ENCODE measurements at places on chromosomes 7 and 10.

GRCh38 chr7:128361411-128362379 is at the start of gene PRRT4:
Gene PRRT4, minus strand, starts transcription at chr7:128361690.
- no peak for DNase-seq

- DNase-seq, result no peak
Measured at GRCh38 chr7:138842111-138842510, 44.1 kb upstream of the ATP6V0A4 start.

- no peak for DNase-seq
Measured at GRCh38 chr7:64626083-64626469, 39.9 kb upstream of the ZNF107 start.

- DNase-seq, result peak; percentile 82
Measured at GRCh38 chr7:6106140-6106904, 75.1 kb downstream of the ANKRD61 start.

- no peak for DNase-seq
Measured at GRCh38 chr7:158348446-158348845, 239.2 kb downstream of the PTPRN2 start.

DNA sequence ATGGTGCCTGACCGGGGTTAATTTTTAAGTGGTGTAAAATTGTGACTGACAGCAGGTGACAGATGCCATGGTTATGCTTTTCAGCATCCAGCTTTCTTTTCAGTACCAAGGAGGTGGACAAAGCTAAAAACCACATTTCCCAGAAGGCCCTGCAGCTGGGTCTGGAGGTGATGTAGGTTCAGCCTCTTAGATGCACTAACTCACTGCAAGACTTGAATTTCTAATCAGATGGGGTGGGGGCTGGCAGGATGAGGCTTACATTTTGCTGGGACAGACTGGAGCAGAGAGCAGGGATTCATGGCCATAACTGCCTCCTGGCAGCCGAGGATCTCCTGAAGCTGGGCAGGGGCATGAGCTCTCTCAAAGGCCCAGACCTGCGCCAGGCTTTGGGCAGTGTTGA is 52.4 kb downstream of the PDIA4 start:
- DNase-seq, result no peak

- no peak for DNase-seq
Measured at GRCh38 chr10:91925022-91925320, 1.4 kb downstream of the BTAF1 start.

- DNase-seq, result no peak
Measured at GRCh38 chr10:71090330-71090729, 122.0 kb upstream of the UNC5B start.

- no peak for DNase-seq
Measured at GRCh38 chr7:117155694-117156093, 167.2 kb downstream of the WNT2 start.

- no peak for DNase-seq
Measured at GRCh38 chr10:10515479-10516204, 502.0 kb upstream of the CELF2 start.

DNA sequence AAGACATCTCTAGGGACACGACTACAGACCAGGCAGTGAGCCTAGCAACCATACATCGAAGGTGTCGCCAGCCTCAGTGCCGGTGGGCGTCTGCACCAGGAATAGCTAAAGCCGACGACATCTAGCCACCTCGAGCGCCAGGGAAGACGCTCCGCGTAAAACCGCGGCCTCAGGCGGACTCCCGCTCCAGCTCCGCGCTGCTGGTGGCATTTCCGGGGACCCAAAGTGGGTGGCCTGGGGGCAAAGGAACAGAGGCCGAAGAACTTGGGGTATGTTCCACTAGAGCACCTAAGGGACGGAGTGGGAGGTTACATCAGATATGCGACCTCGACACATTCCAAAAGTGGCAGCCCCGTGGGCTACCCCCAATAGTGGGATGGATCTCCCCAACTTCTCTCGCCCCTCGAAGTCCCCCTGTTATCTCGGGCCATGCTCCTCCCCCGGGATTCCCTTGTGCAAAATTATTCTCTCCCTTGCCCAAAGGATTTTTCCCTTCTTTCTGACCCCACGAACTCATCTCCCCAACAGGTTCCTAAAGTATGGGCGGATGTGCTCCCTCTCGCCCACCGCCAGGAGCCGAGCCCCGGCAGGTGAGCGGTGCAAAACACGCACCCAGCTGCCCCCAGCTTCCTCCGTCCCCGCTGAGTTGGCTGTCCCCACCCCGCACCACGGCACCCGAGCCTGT is 1.2 kb downstream of the KCNMA1 start:
- no peak for DNase-seq

DNA sequence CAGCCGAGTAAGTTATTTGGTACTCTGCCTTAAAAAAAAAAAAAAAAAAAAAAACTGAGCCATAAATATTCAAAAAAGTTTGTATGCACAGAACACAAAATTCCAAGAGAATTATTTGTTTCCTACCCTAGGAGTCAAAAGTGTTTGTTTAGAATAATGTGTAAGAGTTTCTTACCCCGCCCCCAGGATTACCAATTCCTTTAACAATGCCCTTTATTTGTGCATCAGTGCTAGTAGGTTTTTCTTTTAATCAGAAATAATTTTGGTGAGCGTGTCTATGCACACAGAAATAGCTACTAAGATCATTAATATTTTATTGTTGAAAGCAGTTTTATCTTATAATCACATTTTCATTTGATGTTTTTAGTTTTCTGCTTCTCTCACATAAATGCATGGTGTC is 374.6 kb downstream of the DPP6 start:
- DNase-seq, result no peak

- DNase-seq, result peak; percentile 41
Measured at GRCh38 chr7:3065724-3066143, 22.1 kb upstream of the CARD11 start.

- DNase-seq, result no peak
Measured at GRCh38 chr10:14330388-14331061, at the start of gene FRMD4A. Gene FRMD4A, minus strand, starts transcription at chr10:14330924.

GRCh38 chr10:70761727-70762350 is 23.3 kb downstream of the TBATA start:
- no peak for DNase-seq

DNA sequence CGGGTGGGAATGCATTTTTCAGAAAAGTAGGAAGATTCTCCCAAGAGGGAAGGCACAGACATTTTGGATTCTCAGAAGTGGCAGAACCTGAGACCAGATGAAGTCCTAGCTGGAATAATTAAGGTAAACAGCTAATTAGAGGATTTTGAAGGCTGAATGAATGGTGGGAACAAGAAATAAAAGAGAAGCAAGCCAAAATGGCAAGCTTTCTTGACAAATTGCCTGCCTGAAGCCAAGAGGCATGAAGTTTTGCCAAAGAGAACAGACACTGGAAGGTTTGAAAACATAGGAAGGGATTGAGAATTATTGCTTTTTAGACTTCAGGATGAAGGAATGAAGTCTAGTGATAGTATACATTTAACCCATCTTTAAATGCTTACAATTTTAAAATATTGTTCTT is 115.0 kb upstream of the SEM1 start:
- DNase-seq, result no peak

GRCh38 chr7:134744569-134744968 is 34.9 kb upstream of the CALD1 start:
- DNase-seq, result no peak

DNA sequence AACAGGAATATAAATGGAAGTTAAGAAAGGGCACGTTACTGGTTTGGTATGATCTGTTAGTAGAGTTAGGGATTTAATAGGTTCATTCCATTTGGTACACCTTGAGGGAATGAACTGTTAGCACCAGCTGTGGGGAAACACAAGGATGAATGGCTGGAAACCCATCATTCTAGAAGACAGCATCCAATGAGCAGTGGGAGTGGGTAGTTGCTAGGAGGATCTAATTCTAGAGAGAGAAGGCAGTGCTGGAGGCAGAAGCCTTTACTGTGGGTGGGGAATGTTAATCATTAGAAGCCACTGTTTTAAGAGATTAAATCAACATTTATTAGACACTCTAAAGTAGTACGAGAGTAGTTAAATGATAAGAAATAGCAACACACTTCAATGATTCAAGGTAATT is 15.5 kb upstream of the GPR15LG start:
- no peak for DNase-seq

DNA sequence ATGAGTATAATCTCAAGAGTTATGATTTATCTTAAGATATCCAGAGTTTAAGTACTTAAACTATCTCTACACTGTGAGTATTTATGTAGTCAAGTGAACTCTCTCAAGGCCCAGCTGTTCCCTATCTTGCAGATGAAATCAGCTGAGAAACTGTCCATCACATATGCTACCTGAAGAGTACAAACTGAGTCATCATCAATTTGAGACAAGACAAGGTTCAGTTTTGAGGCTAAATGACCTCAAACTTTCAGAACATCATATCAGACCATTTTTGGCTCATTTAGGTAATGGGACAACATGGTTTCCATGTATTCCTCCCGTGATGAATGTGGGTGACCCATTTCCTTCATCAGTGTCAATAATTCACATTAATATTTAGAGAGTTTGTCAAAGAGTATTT is 53.1 kb upstream of the AUTS2 start:
- DNase-seq, result no peak

DNA sequence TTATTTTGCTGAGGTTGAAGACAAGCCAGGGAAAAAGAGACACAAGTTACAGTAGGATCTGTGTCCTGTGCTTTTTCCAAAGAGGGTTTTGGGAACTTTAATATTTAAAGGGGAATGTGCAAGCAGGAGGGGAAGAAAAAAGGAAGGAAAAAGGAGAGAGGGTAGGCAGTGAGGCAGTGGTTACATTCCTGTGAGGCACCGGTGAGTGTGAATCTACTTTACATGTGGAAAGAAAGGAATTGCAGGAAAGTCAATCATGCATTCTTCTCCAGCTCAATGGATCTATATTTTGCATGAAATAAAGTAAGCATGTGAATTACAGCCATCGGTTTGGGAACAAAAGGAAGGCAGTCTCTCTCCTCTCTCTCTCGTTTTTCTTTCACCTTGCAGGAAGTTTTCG is 12.6 kb upstream of the DYNC2I1 start:
- no peak for DNase-seq

- DNase-seq, result no peak
Measured at GRCh38 chr7:23594879-23595604, 2.1 kb upstream of the CCDC126 start.

DNA sequence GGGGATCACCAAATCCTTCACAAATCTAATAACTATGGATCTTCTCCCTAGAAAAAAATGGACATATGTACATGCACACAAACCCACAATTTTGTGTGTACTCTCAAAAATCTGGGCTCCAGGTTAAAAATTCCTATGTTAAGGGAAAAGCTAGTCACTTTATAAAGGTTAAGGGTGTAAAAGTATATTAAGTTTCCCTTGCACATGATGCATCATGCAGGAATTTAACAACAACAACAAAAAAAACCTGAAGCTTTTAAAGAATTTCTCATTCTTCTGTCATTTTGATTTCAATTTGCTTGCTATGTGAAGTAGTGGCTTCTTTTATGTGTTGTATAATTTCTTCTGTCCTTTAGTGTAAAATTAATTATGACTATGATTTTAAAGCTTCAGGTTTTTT is 123.7 kb downstream of the CNOT4 start:
- no peak for DNase-seq

- DNase-seq, result no peak
Measured at GRCh38 chr10:129658376-129659072, 191.5 kb downstream of the MGMT start.

DNA sequence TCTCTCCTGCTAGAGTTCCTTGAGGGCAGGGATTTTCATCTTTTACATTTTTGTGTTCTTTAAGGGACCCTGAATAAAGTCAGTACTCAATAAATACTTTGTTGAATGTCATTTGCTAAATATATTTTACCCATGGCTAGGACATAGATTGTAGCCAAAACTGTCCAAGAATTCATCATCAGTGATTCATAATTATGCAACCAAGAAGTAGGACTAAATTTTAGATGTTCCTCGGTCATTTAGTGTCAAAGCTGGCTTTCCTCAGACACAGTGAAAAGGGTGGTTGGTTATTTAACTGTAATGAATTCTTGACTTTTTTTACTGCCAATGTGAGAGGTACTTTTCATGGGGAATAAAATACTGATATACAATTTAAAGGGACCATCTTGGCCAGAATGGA is 3.3 kb downstream of the NUDT13 start:
- DNase-seq, result no peak

GRCh38 chr7:17934094-17934493 is 6.2 kb downstream of the SNX13 start:
- no peak for DNase-seq

DNA sequence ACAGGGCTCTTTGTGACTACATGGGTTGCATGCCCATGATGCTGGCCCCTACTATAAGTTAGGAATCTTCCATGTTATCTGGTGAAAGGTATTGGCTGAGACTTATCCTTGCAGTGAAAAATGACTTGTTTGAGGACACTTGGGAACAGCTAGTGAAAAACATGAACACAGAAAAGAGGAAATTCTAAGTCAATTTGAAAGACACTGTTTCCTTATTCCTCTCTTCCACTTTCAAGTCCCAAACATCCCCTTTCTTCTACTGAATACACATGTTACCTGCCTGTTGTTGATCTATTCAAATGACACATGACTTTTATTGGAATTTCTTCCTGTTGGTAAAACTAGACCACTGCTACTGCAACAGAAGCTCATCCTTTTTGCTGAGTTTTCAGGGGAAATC is 29.5 kb upstream of the PRKCQ start:
- DNase-seq, result no peak

DNA sequence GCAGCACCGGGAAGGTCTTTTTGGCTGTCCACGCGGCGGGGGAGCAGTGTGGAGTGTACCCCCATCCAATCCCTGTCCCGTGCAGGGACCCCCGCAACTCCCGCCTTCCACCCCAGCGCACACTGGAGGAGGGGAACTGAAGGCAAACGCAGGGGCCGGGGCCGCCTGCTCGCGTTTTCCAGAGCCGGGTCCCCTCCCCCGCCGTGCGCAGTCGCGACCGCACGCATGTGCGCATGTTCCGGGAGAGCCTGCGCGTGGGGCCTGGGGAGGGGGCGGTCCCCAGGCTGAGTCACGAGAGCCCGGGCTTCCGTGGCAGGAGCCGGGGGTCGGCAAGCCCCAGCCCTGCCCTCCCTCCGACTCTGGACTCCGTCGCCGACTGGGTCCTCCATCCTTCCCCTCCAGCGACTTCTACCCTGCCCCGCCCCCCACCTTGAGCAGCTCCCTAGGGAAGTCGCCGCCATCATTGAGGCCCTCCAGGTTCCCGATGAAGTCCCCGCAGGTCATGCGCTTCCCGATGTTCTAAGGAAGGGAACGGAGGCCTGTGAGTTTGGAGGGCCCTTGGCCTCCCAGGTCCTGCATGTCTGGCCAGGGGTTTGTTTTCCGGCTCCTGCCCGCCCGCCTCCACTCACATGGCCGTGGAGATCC is 8.0 kb downstream of the PSD start:
- DNase-seq, result no peak

- DNase-seq, result no peak
Measured at GRCh38 chr7:146889806-146890555, 773.4 kb downstream of the CNTNAP2 start.

DNA sequence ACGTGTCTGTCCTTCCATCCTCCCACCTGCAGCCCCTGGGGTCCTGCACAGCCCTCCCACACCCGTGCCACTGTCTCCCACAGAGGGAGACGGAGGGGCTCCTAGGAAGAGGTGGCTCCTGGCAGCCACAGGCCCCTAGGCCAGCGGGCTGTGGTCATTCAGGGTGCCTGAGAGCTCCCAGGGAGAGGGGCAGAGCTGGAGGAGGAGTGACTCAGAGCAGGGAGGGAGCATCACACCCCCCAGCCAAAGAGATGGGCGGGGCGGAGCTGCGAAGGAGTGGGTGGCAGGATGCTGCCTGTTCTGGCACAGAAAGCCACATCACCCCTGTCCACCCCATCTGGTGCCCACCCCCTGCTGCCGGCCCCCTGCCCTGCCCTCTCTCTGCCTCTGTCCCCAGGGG is 50.5 kb downstream of the STK32C start:
- DNase-seq, result no peak

GRCh38 chr7:36742911-36743775 is 18.8 kb upstream of the AOAH start:
- no peak for DNase-seq

GRCh38 chr7:44639671-44640321 is 33.4 kb downstream of the OGDH start:
- DNase-seq, result no peak
